ENCODE measurements at places on chromosomes 3 and 15.

DNA sequence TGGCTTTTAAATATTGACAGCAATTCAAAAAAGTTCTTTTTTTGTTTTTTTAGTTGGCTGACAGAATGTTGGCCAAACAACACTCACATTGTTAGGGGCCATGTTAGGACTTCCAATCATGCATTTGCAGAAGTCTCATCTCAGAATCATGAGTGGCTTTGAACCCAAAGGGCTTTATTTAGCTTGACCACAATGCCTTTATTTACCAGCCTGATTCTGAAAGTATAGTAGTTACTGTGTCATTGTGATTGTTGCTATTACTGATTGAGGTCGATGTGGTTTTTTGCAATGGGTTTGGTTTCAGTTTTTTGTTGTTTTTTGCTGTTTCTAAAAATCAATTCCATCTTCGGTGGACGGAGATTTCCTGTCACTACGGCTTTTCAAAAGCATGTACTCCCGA, 7.2 kb downstream of the GLDN start:
- DNase-seq, result no peak

- DNase-seq, result no peak
Measured at GRCh38 chr3:180693656-180694055, 14.4 kb upstream of the CCDC39 start.

DNA sequence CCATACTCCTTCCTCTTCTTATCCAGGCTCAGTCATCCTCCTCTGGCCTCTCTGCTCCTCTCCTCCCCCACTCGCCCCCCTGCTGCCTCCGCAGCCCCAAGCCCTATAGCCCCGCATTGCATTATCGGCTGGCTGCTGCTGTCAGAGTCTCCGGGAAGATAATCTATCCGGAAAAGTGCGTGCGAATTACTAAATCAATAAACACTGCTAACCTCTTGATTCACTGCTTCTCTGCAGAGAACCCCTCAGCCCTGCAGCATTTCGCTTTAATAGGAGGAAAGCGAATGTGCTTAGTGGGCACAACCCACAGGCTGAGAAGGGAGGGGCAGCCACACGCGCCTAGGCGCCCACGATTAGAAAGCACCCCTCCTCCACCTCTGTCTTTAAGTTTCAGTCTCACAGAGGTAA, 167.6 kb downstream of the ABHD5 start:
- no peak for DNase-seq

GRCh38 chr3:187719628-187720336, 17.4 kb upstream of the RTP2 start:
- no peak for DNase-seq

DNA sequence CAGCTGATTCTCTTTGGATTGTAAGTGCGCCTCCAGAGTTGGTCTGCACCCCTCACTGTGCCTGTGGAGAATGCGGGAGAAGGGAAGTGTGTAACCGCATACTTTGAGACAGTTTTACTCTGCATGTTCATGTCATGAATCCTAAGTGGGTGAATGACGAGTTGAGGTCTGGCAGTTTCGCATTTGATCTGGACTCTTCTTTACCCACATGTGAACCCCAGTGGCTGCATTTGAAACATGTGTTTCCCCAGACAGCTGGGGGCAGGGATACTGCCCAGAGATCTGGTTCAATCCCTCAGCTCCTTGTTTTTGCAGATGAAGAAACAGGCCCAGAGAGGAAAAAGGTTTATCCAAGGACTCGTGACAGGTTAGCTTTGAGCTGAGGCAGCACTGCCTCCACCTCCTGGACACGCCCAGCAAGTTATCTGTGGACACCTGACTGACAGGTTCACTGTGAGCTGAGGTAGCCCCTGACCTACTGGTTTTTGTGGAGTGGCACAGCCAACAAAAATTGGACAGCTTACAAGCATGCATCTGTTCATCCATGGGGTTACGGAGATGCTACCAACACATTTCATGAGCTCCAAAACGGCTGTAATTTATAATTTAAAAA, 207.3 kb downstream of the XXYLT1 start:
- no peak for DNase-seq

DNA sequence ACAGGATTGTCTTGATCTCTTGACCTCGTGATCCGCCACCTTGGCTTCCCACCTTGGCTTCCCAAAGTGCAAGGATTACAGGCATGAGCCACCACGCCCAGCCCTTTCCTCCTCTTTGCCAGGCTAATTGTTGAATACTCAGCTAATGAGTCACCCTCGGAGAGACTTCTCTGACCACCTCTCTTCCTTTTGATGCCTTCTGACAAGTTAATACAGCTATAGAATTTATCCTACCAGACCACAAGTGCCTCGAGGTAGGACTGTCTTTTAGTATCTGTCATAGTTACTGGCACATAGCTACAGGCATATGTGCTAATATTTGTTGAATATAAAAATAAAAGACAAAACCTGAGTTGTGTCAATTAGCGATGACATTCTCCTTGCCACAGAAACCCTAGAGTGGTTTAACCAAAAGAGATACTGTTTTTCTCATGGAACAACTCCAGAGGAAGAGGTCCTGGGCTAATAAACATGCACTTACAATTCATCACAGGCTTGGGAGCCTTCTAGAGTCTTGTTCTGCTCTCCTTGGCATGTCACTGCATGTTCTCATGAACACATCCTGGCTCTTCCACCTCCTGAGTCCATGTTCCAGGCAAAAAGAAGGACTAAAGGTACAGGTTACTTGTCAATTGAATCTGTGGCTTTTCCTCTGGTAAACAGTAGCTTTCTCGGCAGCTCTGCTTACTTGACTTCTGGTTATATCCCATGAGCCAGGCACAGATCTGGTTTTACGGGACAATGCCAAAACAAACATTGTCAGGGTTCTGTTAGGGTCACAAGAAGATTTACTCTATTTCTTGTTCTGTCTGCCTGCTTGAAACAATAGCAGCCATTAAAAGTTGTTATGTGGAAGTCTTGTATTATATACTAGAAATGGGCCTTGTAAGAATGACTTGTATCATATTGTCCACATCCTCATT, 332.3 kb downstream of the THSD4 start:
- DNase-seq, result no peak

GRCh38 chr3:164459521-164460151, 618.7 kb downstream of the SI start:
- DNase-seq, result no peak

- DNase-seq, result no peak
Measured at GRCh38 chr15:62112616-62113593, 46.1 kb downstream of the C2CD4A start.

- no peak for DNase-seq
Measured at GRCh38 chr3:106810300-106810875, 566.9 kb upstream of the CCDC54 start.

DNA sequence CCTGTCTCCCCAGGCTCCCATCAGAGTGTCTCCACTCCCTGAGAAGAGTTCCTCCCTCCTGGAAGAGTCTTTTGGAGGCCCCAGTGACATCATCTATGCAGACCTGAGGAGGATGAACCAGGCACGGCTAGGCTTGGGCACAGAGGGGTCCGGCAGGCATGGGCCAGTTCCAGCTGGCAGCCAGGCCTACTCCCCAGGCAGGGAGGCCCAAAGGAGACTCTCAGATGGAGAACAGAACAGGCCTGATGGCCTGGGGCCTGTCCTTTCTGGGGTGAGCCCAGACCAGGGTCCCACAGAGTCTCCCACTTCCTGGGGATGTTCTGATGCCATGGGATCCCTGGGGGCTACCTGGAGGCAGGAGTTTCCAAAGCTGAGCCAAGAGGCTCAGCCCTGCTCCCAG, 8.5 kb downstream of the SH2D7 start:
- DNase-seq, result no peak

DNA sequence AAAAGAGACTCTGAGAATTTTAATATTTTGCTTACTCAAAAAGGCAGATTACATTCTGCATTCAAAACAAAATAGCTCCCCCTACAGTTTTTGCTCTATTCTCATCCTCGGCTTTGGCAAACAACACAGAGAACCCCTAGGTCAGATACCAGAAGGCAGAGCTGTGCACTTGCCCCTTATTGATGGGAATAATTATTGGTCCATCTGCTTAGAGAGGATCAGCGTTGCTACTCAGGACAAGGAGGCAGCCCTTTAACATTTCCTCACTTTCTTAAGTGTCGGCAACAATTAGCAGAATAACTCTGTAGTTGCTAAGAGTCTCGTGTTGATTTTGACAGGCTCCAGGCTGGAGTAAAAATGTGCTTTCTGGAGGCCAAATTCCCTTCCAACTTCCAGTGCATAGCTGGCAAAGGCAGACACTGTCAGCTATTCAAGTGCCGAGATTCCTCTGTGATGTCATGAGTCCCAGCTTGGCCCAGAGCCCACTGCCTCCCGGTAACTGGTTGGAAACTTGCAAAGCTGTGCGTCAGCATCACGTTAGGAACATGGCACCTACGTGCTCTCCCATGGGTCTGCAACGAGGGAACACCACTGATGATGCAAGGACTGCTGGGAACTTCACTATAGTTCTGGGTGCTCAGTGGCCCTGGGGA, 482.7 kb upstream of the ADAMTS9 start:
- DNase-seq, result no peak

DNA sequence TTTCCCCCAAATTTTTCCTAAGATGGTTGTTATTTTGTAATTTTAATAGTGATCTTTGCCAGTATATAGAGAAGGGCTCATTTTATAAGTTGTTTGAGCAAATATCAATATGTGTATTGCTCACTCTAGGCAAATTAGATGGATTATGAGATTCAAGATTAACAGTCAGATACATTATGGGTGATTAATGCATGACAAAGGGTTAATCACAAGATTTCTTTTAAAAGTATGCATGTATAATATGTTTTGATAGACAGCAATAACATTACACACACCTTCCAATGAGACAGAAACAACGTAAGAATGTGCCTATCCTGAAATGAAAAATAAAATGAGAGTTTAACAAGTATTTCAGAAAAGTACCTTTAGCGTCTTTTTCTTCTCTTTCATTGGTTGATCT, 547.6 kb upstream of the AGTR1 start:
- no peak for DNase-seq

GRCh38 chr15:75663931-75664421, 16.3 kb downstream of the SNX33 start:
- DNase-seq, result no peak

DNA sequence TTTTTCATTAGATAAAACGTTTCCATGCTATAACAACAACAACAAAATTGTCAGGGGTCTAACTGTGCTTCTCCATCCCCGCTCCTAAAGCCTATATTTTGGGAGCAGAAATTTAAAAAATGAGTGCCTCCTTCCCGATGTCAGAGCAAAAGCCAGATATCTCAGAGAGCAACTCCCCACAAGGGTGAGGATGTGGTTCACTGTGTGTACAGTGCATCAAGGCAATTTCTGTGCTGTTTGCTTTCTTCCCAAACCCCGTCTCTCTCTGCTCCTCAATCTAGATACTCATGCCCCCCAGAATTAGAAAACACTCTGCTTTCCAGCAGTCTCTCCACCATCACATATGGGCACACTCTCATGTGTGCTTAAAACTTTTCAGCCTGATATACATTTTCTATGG, 76.7 kb upstream of the MBNL1 start:
- no peak for DNase-seq

- no peak for DNase-seq
Measured at GRCh38 chr3:38490281-38491030, 5.7 kb upstream of the EXOG start.

DNA sequence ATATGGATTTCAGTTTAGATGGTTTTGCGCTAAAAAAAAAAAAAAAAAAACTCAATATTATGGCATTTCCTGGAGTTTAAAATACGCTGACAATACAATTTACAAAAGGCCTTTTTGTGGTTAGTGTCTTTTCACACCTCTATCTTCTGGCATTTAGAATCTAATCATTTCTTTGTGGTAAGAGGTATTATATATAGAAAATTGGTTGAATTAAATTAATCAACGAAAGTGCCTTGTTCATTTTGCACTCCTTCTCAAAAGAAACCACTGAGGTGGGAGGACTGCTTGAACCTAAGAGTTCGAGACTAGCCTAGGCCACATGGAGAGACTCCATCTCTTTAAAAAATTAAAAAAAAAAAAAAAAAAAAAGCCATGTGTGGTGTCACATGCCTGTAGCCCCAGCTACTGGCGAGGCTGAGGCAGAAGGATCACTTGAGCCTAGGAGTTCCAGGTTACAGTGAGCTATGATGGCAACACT, 90.0 kb upstream of the ICE2 start:
- DNase-seq, result no peak

DNA sequence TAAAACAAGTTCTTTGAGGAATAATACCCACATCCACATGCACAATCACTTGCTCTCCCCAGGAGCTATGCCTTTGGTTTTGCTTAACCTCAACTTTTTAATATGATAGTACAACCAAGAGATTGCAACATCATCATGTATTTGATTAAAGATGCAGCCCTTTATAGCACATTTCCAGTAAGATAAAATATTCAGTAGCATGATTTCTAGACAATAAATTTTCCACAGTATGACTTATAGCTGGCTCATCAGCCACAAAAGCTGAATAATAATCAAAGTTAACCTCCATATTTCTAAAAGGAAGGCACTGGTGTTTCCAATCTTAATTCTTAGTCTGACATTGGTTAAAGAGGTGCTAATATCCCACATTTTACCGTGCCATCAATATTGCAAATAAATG, 622.5 kb downstream of the TBL1XR1 start:
- no peak for DNase-seq

- DNase-seq, result no peak
Measured at GRCh38 chr3:30302027-30302426, 304.4 kb upstream of the TGFBR2 start.

DNA sequence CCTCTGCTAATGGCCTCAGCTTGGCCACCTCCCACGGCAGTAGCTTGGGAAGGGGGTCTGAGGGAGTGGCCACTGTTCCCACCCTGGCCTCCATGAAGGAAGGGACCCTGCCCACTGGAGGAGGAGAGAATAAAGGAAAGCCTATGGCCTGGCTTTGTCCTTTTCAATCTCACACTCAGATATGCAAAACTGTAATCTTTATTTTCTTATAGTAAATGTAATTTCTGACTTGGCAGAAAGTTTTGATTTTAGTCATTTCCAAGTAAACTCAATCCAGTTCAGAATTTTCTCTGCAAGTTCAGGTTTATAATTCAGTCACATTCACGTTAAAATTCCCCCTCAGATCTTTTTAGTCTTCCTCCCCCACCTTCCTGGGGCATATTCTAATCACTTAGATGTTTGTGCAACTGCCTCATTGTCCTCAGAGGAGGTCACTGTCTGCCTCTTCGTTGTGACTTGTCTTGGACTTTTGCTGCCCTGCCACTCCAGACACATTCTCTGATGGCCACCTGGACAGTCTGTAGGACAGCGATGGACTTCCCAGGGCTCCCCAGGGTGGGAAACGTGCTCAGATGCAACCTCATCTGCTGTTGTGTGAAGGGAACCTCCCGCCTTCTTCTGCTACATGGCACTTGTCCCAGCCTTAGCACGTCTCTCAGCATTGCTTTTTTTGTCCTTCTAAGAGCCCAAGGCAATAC, 222.8 kb upstream of the TBL1XR1 start:
- DNase-seq, result no peak

- DNase-seq, result no peak
Measured at GRCh38 chr3:171336406-171336805, 123.8 kb downstream of the TNIK start.

DNA sequence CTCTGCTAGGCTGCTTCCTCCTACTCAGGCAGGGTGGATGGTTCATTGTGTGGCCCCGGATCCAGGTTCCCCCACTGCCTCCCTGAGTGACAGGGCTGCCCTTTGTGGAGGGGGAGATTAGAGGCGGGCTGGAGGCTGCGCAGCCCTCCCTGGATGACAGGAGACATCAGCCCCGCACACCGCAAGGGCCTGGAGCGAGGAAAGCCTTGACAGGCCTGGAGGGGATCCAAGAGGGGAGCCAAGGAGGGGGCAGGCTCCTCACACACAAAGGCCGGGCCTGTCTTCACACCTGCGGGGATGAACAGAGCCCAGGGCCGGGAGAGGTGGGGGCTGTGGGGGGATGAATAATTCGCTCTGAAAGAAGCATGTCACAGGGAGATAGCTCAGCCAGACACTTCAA, 72.9 kb downstream of the RPN1 start:
- DNase-seq, result no peak
